ENCODE measurements at places on chromosomes 4 and X.
A peak's percentile ranks its signal among the peaks of the same experiment; 100 is the strongest.

DNA sequence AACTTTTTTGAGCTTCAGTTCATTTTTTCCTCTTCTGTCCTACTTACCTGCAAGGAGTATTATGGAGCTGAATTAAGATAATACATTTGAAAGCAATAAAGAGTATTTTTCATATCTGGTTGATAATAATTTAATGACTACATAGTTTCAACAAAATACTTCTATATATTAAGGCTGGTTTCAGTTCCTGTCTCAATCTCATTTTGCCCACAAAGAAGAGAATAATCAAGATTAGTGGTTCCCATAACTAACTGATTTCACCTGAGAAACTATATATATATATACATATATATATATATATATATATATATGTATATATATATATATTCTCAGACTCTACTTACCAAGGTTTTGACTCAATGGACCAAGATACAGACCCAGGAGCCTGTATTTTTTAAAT, 87.7 kb upstream of the ATOH1 start:
- DNase-seq = no peak

DNA sequence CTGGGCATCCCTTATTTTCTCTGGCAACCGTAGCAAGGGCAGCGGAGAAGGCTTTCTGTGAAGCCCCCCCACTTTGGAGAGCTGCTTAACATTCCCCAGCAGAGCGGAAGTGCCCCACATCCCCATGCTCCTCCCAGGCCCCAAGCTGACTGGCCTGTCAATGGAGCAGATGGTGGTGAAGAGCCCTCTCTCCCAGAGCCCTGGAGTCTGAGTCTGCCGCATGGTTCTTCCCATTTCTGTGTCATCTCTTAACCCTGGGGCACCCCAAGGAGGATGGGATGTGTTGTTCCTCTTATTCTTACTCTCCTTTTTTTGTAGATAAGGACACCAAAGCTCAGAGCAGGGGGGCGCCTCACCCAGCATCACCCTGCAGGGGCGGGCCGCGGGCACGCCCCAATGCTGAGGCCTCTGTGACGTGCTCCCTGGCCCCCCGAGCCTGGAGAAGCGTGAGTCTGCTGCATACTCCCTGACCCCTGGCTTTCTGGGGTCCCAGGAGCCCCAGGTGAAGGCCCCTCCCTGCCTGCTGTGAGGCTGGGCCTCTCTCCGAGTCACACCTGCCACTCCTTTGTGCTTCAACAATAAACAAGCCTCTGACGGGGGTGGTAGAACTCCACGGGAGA, 35.9 kb downstream of the ADRA2C start:
- no peak for DNase-seq

DNA sequence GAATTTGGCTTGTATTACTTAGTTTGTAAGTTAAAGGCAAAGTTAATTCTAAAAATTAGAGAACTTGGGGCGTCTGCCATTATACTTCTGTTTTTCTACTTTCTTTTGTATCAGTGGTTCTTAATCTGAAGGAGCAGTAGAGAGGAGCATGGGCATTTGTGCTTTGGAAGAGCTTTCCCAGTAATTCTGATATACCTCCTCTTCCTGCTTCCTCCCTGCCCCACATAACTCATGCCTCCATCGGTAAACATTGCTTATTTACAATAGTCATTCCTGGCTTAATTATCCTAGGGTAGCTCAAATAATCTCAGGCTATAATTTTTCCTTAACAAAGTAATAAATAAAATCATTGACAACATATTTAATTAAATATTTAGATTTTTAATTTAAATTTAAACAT, 37.1 kb upstream of the SPARCL1 start:
- no peak for DNase-seq

DNA sequence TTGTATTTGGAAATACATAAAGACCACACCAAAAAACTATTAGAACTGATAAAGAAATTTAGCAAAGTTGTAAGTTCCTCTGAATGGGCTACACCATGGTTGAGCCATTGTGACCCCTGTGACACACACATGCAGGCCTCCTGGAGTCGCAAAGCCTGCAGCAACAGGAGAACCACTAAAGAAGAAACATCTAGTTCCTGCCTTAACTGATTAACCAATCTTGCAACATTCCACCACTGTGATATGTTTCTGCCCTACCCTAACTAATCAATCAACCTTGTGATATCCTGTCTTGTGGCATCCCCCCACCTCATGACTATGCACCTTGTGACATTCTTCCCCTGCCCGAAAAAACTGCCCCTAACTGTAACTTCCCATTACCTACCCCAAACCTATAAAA, 401.8 kb downstream of the PRDM5 start:
- no peak for DNase-seq

DNA sequence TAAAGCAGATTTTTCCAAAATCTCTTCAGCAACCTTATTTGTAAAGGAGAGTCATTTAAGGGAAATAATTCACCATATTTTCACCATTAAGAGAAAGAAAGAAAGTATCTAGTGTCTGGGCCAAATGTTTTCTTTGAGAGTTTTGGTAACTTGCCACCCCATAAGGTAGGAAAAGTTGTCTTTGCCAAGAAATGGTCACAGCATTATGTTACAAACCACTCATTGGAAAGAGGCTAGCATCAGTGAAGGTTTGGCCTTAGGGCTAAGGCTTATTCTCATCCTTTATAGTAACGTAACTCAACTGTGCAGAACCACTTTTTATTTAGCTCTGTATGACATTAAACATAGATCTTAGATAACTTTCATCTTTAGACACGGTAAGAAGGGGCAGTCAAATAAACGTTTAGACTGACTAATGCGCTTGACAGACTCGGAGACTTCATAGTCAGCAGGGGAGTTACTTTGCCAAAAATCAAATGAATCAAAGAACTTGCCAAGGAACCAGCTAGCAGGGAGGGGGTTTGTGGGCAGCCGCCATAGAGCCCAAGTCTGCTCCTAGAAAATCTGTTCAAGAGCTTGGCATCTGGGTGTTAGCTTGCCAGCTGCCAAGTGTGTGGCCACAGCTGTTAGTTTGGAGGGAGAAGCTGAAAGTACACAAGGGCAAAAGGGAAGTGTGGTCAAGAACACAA, 182.8 kb upstream of the GRID2 start:
- DNase-seq = no peak

DNA sequence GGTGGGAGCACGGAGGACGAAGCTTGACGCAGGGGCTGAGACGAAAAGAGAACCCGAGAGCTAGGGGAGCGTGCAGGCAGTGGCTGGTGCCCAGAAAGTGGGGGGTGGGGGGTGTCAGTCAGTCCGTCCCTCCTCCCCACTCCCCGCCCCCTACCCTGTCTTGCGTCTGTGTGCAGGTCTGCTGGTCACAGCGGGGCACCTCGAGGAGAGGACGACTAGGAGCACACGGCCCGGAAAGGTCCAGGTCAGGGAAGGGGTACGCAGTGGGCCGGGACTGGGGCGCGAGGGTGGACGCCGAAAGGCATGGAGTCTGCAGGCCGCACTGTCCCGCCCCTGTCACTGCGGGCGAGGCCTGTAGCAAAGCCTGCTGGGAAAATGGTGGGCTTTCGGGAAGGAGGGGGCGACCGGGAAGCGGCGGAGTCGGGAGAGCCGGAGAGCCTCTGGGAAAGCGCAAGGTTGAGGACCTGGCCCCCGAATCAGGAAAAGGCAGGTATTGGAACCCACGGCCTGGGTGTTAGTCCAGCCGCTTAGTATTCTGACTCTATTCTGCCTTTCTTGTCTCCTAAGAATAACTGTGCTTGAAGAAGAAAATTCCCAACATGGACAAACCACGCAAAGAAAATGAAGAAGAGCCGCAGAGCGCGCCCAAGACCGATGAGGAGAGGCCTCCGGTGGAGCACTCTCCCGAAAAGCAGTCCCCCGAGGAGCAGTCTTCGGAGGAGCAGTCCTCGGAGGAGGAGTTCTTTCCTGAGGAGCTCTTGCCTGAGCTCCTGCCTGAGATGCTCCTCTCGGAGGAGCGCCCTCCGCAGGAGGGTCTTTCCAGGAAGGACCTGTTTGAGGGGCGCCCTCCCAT, 769 bp downstream of the TCEAL1 start:
- peak; percentile 33 for DNase-seq

GRCh38 chr4:829761-830600, 4.1 kb upstream of the CPLX1 start:
- no peak for DNase-seq

DNA sequence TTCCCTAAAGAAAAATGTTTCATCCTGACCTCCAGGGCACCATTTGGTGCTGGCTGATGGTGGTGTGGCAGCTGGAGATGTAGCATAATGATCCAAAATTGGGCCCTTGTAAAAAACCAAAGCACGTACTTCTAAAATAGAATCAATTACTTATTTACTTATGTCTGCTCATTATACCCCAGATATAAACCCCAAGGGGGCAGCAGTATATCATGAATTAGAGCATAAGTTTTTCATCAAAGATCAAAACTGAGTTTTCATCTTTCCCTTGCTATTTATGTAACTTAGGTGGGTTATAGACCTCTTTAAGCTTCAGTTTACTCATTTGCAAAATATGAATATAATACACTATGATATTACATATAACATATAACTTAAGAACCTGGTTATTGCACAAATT, 241.1 kb downstream of the TACR3 start:
- no peak for DNase-seq

DNA sequence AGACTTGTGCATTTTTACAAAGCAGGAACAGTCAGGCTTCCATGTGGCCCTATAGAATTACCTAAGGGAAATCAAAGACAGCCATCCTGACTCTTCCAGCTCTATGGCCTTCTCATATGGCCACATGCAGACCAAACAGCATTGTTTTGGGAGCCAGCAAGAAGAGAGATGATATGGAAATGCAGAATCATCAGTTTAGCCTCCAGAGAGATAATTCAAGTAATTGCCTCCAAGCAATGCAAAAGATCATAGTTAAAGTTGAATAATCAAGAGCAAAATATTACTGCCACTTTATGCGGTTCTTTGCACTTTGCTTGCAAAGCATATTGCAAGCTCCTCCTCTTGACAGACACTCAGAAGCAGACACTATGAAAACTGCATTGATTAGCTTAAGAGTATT, 207.4 kb downstream of the ARHGAP24 start:
- DNase-seq = no peak

GRCh38 chrX:26871967-26872366, 591.2 kb downstream of the PPP4R3C start:
- DNase-seq = no peak

GRCh38 chrX:13474164-13474516, 95.3 kb upstream of the EGFL6 start:
- DNase-seq = no peak

DNA sequence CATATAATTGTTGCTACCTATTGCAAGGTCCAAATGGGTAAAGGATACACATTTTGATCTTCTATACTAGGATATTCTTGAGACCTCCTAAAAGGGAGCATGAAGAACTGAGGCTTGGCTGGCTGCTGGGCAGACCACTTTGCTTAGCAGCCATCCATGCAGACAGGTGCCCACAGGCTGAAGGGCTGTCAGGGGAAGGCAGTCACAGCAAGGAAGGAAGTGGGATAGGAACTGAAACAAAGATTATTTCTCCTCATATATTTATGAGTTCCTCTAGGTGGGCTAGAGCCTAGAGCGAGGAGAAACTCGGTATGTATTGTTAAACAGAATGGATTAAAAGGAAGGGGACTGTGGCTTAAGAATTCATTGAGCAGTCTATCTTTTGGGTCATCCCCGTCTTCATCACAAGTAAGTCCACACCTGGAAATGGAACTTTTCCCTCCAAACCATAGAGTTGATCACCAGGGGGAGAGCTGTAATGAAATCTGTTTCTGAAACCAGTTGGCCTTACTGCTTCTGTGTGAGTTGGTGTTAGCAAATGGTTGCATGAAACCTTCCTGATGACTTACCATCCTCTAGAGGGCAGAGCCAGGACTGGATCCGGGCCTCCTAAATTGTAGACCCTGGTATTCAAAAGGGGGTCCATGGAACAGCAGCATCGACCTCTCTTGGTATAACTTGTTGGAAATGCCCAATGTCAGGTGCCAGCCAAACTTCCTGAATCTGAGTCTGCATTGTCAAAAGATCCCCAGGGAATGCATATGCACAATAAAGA, 42.3 kb downstream of the AFF2 start:
- DNase-seq = no peak

- no peak for DNase-seq
Measured at GRCh38 chr4:126851391-126851790, 781.4 kb upstream of the INTU start.

GRCh38 chr4:174398728-174399127, 115.0 kb downstream of the CEP44 start:
- DNase-seq = no peak

DNA sequence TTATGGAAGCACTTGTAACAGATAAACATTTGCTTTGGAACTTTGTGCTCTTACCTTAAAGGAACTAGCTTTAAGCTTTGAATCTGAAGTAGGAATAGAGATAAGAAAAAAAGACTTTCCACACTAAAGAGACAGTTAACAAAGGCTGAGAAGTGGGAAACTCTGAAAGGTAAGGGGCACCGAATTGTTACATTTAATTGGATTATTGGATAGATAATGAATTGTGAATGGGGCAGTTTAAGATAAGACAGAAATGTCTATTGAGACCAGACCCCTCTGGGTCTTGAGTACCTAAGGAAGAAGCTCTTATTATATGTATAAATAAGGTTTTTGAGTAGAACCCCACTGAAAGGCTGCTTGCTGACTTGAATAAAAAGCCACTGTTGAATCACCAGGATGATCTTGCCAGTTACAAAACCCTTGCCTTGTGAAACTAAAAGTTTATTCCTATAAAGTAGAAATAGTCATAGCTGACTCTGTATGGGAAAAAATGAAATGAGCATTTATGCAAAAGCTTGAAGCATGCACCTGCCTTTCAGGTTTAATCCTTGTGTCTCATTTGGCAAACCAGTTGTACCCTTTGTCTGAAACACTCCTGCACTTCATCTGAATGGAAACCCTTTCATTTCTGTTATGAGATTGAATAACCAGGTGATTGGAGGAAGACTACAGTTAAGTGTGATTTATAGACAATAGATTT, 423.2 kb downstream of the RPA4 start:
- no peak for DNase-seq

GRCh38 chr4:144817081-144817480, 171.1 kb downstream of the HHIP start:
- DNase-seq = no peak

DNA sequence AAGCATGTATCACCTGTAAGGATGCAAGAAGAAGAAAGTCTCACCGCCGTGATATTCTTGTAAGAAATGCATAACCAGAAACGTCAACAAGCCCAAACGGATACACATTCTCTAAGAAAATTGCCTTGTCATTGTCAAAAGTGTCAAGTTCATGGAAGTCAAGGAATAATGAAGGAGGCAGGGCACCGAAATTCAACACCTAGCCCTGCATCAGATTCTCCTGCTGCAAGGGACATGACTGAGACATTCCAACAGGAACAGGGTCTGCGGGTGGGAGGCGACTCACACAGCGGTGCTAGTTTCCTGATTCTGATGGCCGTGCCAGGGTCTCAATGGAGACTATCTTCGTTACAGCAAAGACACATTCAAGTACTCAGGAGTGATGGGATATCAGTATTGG, 26.7 kb downstream of the IRF2 start:
- DNase-seq = no peak

- peak; percentile 14 for DNase-seq
Measured at GRCh38 chrX:86946569-86946968, 571.0 kb upstream of the KLHL4 start.

DNA sequence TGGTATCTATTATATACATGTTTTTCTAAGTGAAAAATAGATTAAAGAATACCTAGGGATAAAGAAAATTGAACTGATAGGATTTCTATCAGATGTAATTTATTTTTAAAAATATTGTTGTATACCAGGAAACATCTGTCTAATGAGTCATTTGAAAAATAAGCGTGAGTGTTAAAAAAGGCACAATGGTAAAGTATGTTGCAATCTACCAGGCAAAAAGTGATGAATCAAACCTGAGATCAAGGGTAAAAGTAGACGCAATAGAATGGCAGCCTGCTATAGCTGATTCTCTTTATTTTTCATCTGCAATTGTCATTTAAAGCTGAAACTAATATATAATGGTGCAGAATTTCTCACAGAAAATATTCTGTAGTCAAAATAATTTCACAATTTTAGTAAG, 1119.6 kb downstream of the PCDH18 start:
- no peak for DNase-seq

Data from NCI-H2081 treated with DMSO at 0.1 percent for 48 hours (cell line).